ENCODE measurements at places on chromosomes 3 and 15.
A peak's percentile ranks its signal among the peaks of the same experiment; 100 is the strongest.

DNA sequence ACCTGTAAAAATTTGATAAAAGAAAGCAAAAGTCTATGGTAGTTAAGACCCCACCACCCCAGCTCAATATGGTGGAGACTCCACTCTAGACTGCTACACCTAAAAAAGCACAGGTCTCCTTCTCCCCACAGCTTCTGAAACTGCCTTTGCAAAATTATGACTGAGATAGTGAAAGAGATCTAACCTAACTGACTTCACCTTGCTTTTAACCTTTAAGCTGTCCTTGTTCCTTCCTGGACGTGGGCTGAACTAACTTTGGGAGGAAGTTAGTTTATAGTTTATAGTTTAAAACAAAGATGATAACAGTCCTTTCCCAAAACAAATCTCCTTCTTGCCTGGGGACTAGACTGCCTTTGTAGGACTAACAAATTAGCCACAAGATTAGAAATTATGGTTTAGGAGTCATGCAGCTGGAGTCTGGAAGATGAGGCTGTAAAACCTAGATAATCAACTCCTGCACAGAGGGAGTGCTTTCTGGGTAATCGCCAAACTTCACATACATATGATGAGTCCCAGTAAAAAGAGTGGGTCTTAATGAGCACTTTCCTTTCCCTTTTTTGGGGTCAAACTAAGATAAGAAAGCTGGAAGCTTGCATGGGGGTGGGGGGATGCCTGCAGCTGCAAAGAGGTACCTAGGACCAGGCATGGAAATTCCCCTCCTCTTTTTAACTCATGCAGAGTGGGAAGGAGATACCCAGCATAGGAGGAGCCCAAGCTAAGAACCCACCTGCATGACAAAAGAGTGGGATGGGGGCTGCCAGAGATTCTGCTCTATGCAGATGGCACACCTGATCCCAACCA is 17.5 kb downstream of the CCR8 start:
- DNase-seq = no peak

DNA sequence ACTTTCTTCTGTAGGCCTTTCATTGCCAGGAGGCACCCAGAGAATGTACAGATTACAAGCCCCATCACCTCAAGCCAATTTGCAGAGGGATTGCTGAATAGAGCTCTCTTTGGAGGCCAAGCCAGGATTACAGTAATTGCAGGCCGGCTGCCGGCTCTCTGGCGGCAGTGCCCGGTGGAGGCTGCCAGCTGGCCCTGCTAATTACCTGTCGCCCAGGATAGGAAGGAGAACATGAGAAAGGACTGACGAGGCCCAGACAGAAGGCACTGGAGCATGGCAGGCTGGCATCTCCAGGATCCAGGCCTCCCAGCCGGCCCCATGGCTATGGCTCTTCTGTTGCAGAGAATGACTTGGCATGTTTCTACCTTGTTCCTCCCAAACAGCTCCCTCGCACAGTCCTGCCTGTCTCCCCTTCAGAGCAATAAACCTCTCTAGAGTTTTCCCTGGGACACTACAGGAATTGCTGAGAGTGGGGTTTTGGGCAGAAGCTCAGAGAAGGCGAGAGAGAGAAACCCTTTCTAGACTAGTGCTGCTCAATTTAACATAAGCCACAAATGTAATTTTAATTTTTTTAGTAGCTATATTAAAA is 273.6 kb upstream of the PROK2 start:
- peak; percentile 70 for DNase-seq

- DNase-seq = no peak
Observed at GRCh38 chr3:87792198-87792533, 266.6 kb downstream of the CGGBP1 start.

GRCh38 chr3:56122911-56123310 is 345.4 kb downstream of the ERC2 start:
- no peak for DNase-seq

DNA sequence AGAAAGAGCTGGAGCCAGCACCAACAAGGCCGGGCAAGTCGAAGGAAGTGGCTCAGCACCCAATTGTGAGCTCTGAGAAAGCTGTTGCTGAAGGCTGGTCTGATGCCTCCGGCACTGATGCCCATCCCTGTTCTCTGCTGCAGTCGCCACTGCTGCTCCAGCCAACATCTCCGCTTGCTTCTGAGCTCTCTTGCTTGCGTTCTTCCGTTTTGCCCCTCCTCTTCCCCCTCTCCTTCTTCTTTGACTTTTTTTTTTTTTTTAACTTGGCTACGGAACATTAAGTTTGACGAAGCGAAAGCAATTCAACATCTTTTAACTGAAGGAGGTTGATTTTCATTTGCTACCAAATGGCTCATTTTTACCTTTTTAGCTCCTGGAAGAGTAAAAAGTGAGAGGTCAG is 442.9 kb downstream of the MCTP2 start:
- DNase-seq = no peak

- DNase-seq = no peak
Observed at GRCh38 chr3:108528459-108529252, 18.3 kb upstream of the MYH15 start.

Measured in sigmoid colon (tissue), 7 donors.